ENCODE measurements at places on chromosomes 11 and 22. TPM values are rescaled to one million over a fixed set of nuclear protein-coding genes. Genes with fewer than 3 reads are reported as not detected.

Gene SOX10
- not detected for total RNA-seq

Gene KBTBD3
- total RNA-seq: 5.8 TPM

Gene MRPL16
- 30.5 TPM for total RNA-seq

Gene BACE1-AS
- 2.0 TPM for total RNA-seq
